ENCODE measurements at places on chromosomes 7 and 10.
A peak's percentile ranks its signal among the peaks of the same experiment; 100 is the strongest.

- DNase-seq = no peak
These were observed 2.7 kb downstream of the DLX5 start for GRCh38 chr7:97021747-97022490.

DNA sequence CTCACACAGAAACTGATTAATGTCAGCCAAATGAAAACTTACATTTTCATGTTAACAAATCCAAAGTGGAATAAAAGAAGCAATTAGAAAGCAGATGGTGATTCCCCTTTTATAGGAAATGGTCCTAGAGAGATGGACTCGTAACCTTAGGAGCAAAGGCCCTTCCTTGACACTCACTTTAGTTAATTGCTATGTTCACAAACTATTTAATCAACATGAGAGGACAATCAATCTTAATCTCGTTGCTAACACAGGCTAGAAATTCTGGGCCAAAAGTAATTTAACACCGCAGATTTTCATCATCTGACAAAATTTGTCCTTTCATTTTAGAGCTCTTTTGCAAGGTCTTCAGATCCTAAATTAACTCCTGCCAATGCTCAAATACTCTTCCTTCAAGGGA lies 64.0 kb upstream of the DNAJB12 start:
- DNase-seq = no peak

GRCh38 chr7:2721842-2722241 lies 33.8 kb downstream of the AMZ1 start:
- DNase-seq = peak; percentile 42

DNA sequence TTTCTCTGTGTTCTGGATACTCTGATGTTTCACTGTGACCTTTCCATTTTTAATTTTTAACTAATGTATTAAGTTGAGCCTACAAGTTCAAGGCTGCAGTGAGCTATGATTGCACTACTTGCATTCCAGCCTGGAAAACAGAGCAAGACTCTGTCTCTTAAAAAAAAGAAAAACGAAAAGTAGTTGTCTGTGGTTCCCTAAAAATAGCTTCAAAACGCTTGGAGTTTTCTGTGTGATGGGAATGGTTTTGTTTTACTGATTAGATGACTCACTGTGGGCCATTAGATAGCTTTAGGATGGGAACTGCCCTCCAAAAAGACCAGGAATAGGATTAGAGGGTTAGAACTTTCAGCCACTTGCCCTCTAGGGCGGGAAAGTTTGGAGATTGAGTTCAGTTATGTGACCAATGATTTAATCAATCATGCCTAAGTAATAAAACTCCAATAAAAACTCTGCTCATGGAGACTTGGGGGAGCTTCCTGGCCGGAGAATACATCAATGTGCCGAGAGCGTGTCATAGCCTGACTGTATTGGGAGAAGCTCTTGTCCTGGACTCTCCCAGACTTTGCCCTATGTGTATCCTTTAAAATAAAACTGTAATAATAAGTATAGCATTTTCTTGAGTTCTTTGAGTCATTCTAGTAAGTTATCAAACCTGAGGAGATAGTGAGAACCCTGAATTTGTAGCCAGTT lies 147.1 kb downstream of the LYZL1 start:
- DNase-seq = no peak

DNA sequence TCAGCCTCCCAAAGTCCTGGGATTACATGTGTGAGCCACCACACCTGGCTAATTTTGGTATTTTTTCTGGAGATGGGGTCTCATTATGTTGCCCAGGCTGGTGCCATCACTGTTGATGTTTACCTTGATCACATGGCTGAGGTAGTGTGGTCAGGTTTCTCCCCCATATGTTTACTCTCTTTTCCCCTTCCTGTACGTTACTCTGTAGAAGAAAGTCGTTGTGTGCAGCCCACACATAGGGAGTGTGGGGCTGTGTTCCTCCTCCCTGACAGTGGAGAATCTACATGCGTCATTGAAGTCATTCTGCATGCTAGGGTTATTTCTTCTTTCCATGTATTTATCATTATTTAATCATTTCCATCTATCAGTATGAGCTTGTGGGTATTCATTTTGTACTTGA lies 16.3 kb upstream of the ORAI2 start:
- DNase-seq = no peak

DNA sequence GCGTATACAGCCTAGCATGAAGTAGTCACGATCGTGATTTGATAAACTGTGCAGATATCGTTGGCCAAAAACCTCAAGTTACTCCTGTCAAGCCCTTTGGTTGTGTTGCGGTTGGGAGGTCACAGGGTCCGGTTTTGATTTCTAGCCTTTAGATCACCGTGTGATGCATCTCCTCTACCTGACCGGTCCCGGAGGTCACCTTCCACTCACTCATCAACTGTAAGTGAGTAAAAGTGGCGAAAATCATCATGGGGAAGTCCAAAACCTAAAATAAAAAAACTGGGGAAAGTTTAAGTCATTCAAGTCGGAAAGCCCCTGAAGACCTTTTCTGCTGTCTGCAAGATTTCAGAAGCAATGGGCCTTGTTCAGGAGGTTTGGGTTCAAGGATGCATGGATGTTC lies 62.8 kb downstream of the ADARB2 start:
- no peak for DNase-seq

- no peak for DNase-seq
These were observed 6.3 kb downstream of the POLR2J start for GRCh38 chr7:102472126-102473041.

- DNase-seq = no peak
These were observed 310.9 kb downstream of the CCDC3 start for GRCh38 chr10:12690525-12691126.

DNA sequence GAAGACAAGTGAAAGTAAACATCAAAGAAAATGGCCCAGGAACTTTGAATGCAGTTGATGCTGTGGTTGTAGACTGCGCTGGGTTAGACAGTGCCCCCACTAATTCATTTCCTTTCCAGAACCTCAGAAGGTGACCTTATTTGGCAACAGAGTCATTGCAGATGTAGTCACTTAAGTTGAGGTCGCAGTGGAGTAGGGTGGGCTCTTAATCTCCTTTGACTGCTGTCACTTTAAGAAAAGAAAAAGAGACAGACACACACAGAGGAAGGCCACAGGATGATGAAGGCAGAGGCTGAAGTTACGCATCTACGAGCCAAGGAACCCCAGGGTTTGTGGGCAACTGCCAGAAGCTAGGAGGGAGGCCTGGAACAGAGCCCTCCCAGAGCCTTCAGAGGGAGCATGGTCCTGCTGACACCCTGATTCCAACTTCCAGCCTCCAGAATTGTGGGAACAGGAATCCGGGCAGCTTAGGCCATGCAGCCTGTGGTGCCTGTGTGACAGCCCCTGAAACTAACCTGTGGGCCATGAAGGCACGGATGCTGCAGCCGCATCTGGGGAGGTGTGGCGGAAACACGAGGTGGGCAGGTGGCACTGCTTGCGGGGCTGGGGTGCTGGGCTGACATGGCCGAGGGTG lies 107.6 kb downstream of the PRKAG2 start:
- no peak for DNase-seq

DNA sequence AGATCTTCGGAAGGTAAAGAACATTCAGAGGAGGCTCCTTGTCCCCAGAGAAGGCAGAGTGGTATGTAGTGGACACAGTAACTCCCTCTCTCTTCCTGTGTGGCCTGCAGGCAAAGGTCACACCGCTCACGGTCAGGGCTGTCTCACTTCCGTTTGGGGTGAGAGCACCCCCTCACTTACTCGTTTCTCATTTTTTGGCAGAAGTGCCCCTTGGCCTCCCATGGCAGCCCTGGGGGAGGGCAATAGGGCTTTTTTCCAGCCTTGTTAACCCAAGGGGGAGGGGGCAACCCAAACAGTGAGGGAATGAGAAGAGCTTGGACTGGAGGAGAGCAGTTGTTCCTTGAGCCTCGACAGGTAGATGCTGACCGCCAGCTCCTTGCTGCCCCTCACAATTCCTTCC lies 31.8 kb upstream of the SRGN start:
- no peak for DNase-seq

DNA sequence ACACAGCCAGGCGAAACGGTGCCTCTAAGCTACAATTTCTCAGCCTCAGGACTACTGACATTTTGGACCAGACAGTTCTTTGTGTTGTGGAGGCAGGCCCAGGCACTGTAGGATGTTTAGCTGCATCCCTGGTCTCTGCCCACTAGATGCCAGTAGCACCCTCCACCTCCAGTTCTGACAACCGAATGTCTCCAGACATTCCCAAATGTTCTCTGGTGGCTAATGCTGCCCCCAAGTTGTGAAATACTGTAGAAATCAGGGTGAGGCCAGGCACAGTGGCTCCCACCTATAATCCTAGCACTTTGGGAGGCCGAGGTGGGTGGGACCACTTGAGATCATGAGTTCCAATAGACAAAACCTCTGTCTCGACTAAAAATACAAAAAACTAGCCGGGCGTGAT lies 18.2 kb downstream of the HNRNPF start:
- peak; percentile 32 for DNase-seq

DNA sequence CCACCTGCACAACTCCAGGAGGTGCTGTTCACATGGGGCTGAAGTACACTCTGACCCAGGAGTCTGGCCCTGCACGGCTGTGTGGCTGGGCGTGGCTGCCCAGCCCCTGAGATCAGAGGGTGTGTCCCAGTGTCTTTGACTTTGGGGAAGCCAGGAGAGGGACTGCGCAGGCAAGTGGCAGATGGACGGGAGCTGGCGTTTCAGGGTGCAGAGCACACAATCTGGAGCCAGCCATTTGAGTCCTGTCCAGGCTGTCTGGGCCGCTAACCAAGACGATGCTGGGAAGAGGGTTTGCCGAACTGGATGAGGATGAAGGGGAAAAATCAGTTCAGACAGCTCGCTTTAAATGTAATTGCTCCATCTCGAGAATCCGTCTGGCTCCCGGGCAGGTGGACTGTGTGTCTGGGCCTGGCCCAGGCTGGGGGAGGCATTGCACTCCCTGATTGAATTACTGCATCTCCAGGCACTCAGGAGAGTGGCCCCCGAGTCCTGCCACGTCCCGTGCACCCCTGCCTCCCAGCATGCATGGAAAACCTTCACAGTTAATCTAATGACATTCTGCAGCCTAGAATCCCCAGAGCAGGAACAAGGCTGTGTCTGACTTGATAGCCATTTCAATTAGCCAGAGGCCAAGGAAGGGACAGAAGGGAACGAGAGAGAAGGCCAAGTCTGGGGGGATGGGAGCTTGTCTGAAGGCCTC lies 120.8 kb upstream of the NANOS1 start:
- no peak for DNase-seq

DNA sequence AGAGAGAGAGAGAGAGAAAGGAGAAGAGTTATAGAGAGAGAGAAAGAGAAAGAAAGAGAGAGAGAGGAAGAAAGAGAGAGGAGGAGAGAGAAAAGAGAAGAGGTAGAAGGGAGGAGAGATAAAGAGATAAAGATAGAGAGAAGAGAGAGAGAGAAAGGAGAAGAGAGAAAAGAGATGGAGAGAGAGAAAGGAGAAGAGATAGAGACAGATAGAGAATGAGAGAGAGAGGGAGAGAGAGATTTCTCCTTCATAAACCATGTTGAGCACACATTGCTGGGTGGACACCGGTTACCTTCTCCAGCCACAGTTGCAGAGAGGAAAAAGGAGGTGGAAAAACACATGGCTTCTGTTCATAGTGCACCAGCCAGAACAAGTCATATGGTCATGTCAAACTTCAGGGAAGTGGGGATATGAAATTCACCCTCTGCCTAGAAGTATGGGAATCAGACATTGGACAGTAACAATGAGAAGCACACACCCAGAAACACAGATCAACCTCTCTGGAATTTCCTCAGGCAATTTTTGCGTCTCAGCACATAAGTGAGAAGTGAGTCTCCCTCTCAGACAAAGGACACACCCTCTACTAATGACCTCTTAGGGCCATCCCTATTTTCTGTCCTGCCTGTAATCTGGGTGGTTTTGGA lies 172.5 kb upstream of the SVIL start:
- DNase-seq = no peak

DNA sequence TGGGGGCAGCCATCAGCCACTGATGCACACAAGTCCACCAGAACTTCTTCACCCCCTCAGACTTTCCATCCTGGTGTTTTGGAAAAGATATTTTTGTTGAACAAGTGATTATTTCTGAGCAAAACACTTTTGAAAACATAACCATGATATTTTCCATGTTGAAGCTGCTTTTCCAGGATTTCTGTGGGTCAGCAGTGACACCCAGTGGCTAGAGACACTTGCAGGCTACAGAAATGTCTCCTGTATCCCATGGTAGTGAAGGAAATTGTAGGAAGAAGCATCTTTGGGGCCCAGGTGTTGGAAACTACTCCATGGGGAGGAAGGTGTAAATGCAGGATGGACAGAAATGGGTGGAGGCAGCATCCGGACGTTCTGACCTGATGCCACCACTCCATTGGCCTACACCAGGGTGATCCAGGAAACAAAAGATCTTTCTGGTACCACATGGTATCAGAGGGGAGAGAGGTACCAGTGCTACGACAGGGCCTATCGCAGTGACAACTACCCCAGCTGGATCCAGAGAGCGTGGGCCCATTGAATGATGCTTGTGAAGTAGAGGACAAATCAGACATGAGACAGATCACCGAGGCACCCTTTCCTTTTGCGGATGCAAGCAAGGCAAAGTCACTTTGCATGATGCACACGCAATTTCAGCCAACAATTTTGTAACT lies 111.7 kb upstream of the COBL start:
- no peak for DNase-seq

- no peak for DNase-seq
These were observed 51.2 kb downstream of the PDE1C start for GRCh38 chr7:32018845-32019578.

- no peak for DNase-seq
These were observed 50.4 kb downstream of the CALML3 start for GRCh38 chr10:5575144-5575481.

GRCh38 chr10:34217524-34217923 lies 597.6 kb downstream of the PARD3 start:
- DNase-seq = no peak

DNA sequence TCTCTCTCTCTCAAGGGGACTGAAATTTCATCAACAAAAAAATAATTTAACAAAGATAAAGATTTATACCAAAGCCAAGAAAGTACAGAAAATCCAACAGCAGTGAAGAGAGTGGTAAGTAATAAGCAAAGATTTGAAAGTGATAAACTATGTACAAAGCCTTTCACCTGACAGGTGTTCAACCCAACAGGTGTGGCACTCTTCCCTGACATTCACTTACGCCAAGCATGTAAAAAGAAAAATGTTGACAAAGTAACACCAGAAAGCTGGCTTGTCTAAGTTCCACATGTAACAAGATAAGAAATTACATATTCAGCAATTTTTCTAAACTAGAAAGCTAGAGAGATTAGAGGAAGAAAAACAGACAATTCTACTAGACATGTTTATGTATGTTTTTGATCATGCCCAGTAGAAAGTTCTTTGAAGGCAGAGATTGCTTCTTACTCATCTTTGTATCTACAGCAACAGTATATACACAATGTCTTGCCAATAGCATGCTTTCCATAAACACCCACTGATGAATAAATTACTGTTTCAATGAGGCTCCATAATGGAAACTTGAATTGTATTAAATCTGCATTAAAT lies 468.5 kb downstream of the PARD3 start:
- DNase-seq = no peak

DNA sequence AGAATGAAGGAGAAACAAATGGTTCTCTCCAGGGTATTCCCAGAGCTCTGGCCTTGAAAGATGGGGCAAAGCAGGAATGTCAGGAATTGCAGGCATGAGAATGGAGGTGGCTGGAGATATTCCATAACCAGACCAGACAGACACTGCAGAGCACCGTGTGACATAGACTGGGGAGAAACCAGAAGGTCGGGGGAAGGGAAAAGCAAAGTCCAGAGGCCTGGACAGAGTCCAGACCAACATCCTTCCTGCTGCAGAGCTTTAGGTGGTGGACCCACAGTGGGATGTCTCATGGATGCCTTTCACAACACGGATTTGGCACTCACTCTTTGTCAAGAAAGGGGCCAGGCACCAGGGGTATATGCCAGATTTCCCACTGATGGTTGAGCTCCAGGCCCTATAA lies 177.2 kb upstream of the INHBA start:
- no peak for DNase-seq

Measured in CD8-positive, alpha-beta memory T cell (primary cell).